Stimulated activated CD8-positive, alpha-beta memory T cell treated with anti-CD3 and anti-CD28 coated beads, Interleukin-12 subunit alpha, Interleukin-12 subunit beta, amount 100 ng/mL, for 4 hours (primary cell): ENCODE measurements at places on chromosomes 7 and 10.
A peak's percentile ranks its signal among the peaks of the same experiment; 100 is the strongest.

DNA sequence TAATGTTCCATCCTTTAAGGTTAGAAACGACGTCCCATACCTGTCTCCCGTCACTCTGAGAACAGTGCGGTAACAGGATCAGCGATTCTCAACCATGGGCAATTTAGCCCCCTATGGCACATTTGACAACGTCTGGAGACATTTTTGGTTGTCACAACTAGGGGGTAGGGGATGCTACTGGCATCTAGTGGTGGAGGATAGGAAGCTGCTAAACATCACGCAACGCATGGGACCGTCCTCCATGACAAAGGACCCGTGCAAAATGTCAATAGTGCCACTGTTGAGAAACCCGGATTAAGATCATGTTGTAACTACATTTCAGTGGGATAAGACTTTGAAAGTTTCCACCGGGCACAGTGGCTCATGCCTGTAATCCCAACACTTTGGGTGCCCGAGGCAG is 5.0 kb upstream of the PAXIP1 start:
- no peak for DNase-seq

GRCh38 chr10:4337563-4337962 is 488.4 kb upstream of the AKR1E2 start:
- no peak for DNase-seq

DNA sequence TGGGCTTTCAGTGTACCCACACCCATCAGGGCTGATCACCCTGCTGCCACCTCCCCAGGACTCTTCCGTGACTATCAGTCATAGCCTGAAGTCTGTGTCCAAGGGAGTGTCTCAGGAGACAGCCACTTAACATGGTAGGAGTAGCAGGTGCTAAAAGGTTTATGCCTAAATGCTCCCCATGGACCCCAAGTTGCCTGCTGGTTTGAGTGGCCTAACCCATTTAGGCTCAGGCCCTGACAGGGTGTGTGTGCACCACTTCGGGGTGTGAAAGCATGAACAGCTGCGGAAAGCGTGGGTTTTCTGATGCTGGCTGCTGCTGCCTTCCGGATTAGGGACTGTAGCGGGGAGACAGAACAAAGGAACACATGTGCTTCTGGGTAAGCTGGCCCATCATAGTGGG is 93.2 kb upstream of the SAMD8 start:
- peak; percentile 12 for DNase-seq

- no peak for DNase-seq
Observed at GRCh38 chr7:107063245-107064120, 19.0 kb downstream of the PRKAR2B start.

GRCh38 chr10:12332572-12333379 is 16.6 kb upstream of the CAMK1D start:
- no peak for DNase-seq

GRCh38 chr10:112811741-112812551 is 138.1 kb upstream of the TCF7L2 start:
- DNase-seq = no peak

DNA sequence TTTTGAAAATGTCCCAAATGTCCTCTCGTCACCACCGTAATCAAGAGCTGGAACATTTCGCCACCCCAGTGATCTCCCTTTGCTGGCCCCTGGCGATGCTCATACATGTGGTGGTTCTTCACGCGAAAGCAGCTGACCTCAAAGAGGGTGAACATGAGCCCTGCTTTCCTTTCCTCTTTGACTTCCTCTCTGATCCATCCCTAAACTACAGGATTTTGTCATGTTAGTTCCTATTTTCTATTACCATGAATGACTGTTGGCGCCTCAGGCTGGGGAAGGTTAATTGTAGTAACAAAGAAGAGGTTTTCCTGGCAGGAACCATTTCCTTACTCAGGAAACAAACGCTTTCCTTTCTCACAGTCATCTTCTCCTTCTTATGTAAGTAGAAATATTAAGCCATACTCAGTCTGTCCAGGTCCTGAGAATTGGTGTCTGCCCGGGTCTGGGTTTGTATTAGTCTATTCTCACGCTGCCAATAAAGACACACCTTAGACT is 114.5 kb downstream of the INSYN2A start:
- no peak for DNase-seq

DNA sequence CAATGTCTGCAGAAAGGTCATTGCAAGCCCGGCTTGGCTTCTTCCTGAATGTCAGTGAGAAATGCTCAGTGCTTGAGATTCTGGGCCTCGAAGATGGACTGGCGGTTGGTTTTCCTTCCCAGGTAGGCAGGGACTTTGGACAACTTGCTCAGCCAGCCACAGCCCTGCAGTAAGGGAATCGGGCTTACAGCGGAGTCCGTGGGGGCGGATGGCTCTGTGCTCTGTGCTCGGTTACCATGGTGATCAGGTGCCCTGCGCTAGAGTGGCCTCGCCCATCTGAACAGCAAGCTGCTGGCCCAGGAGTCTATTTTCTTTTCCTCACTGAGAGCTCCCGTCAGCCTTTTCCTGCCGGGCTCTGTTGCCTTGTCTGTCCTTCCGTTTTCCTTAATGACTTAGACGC is 77.8 kb upstream of the SH2B2 start:
- DNase-seq = no peak

DNA sequence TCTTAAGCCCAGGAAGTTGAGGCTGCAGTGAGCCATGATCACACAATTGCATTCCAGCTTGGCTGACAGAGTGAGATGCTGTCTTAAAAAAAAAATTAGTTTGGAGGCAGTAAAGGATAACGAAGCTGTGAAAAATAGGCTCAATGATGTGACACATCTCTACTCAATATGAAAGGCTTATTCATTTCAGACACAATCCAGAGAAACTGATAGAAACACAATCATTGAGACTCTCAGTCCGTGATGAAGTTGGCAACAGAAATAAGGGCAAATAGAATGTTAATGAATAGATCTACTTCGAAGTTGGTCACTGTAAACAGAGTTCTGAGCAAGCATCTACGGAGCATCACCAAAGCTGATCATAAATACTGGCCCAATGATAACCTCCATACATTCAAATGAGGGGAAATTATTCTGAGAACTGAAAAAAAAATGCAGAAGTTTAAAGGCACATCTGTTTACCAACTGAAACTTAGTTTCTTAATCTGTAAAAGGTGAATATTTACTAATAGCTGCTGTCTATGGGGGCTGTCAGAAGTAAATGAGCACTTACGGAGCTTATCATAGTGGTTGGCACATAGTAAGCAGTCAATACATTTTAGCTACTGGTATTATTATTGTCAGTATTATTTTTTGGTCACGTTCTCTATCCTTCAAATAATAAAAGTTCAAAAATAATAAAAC is 70.4 kb downstream of the AKR1B1 start:
- DNase-seq = no peak

- no peak for DNase-seq
Observed at GRCh38 chr7:27302590-27302989, 60.0 kb downstream of the EVX1 start.

- DNase-seq = no peak
Observed at GRCh38 chr10:43751646-43752045, 103.0 kb upstream of the ZNF32 start.

DNA sequence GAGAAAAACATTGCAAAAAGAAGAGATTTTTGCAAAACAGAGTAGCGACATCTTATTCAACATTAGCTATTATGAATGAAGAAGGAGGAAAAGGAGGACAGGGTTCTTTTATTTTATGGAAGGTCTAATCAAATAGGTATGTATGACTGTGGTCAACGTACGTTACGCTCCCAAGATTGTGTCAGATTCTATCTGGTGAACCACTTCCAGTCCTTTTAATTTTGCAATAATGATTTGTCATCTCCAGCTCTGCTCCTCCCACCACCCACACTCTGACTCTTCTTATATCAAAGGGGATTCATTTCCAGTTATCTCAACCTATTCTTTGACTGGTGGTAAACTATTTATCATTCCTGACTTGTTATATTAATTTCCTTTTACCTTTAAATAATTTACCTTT is 259.9 kb downstream of the CACNA2D1 start:
- DNase-seq = no peak

DNA sequence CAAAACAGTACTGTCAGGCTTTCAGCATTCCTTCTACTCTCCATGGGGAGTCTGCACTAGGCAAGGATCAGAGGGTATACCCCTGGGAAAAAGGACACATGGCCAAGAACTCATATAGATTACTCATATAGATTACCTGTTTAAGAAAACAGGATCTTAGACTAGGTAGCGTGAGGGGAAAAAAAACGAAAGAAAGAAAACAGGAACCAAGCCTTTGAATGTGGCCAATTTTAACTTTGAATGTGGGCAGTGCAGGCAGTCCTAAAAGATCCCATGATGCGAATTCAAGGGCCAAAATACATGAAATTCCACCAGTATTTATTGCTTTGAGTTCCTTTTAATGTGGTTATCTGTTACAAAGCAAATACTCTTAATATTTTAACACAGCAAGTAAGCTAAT is 108.6 kb upstream of the TAC1 start:
- DNase-seq = no peak

- DNase-seq = no peak
Observed at GRCh38 chr10:125363791-125364190, 203.4 kb upstream of the CTBP2 start.

- DNase-seq = no peak
Observed at GRCh38 chr7:148773334-148773733, 74.6 kb downstream of the CUL1 start.

DNA sequence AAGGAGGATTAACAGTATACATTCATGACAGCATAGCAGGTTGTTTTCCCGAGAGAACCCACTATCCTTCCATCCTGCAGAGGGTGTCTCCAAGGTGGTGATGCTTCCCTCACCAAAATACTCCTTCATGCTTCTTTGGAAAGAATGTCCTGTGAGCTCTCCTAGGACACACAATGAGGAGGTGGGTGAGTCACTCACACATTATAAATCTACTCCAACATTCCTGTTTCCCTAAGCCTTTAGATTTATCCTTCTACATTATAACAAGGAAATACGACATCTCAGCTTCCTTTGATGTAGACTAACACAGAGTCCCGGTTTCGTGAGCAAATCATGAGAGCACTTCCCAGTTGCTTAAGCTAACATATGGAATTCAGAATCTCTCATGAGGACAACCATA is 689.7 kb upstream of the CELF2 start:
- no peak for DNase-seq

- DNase-seq = no peak
Observed at GRCh38 chr10:91381257-91381891, 28.8 kb upstream of the HECTD2 start.

DNA sequence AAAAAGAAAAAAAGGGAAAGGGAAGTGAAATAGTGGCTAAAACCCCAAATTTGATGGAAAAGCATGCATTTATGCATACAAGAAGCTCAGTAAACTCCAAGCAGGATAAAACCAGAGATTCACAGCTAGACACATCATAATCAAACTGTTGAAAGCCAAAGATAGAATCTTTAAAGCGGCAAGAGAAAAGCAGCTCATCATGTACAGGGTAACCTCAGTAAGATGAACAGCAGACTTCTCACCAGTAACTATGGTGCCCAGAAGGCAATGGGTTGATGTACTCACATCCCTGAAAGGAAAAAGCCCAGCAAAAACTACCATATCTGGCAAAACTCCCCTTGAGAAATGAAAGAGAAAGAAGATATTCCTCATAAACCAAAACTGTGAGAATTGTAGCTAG is 60.4 kb downstream of the TPST1 start:
- no peak for DNase-seq

DNA sequence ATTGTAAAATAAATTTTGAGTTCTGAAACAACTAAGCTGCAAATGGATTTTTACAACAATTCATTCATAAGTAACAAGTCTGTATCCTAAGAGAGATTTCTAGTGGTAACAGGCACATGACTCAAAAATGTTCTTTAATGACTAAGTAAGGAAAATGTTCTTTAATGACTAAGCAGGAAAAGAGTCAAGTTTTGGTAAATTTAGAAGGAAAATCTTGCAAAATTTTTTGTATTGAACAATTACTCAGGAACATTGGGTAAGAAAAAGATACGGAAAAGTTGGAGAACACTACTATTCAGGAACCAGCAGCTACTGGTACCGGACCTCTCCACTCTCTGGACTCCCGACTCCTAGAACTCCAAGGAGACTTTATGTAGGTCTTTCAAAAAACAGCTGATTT is 33.5 kb downstream of the HYCC1 start:
- no peak for DNase-seq

- no peak for DNase-seq
Observed at GRCh38 chr10:132187430-132188138, 836 bp downstream of the DPYSL4 start.

GRCh38 chr10:14592566-14592965 is 182.1 kb downstream of the FAM107B start:
- no peak for DNase-seq

- DNase-seq = no peak
Observed at GRCh38 chr10:53406532-53406931, 633.9 kb upstream of the MBL2 start.

- DNase-seq = no peak
Observed at GRCh38 chr7:151206914-151207313, 3.4 kb downstream of the H2BK1 start.

- DNase-seq = no peak
Observed at GRCh38 chr7:148334959-148335577, 255.5 kb upstream of the C7orf33 start.

DNA sequence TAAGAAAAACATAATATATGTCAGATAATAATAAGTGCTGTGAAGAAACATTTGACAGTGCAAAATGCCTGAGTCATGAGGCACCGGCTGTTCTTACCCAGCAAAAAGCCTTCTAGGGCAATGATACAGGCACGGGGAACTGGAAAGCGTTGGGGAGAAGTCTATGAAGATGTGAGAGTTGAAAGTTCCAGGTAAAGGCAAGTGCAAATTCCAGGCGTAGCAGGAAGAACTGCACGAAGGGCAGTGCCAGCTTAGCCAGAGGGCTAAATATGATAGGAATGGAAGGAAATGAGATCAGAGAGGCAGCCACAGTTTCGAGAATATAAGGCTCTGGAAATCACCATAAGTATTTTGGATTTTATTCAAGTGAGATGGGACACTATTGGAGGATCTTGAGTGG is 87.0 kb downstream of the IPMK start:
- no peak for DNase-seq

GRCh38 chr7:115363916-115364315 is 442.0 kb downstream of the MDFIC start:
- DNase-seq = no peak

- no peak for DNase-seq
Observed at GRCh38 chr7:22192801-22193200, 164.2 kb downstream of the RAPGEF5 start.

- DNase-seq = no peak
Observed at GRCh38 chr7:155935726-155936125, 123.5 kb upstream of the SHH start.

GRCh38 chr10:71242622-71243009 is 30.2 kb downstream of the UNC5B start:
- no peak for DNase-seq

DNA sequence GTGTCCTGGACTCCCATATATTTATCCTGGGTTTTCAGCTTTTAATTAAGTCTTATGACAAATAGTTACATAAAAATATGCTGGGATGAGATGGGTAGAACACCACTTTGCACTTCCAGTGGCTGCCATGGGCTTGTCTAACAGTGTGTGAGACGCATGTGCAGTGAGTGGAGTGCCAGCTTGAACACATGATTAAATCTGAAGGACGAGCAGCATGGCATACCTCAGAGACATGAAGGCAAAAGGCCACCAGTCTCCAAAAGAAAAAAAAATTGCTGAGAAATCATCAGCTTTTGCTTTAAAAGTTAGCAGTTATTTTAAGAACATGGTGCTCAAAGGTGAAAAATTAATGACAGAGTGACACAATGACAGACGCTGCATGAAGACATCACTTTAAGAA is 139.0 kb upstream of the ADCY1 start:
- DNase-seq = no peak

GRCh38 chr7:6252748-6253147 is 19.7 kb downstream of the CYTH3 start:
- DNase-seq = no peak

GRCh38 chr10:88110355-88110754 is 246.9 kb downstream of the PTEN start:
- DNase-seq = no peak

- no peak for DNase-seq
Observed at GRCh38 chr10:306007-306674, 170.9 kb downstream of the ZMYND11 start.
